ENCODE measurements at places on chromosomes 6 and 20.
A peak's percentile ranks its signal among the peaks of the same experiment; 100 is the strongest.

DNA sequence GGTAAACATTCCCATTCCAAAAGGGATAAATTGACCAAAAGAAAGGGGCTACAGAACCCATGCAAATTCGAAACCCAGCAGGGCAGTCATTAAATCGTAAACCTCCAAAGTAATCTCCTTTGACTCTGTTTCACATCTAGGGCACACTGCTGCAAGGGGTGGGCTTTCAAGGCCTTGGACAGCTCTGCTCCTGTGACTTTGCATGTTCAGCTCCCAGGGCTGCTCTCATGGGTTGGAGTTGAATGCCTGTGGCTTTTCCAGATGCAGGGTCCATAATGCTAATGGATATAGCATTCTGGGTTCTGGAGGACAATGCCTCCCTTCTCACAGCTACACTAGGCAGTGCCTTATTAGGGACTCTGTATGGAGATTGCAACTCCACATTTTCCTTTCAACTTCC, 211.9 kb upstream of the MANEA start:
- no peak for DNase-seq

DNA sequence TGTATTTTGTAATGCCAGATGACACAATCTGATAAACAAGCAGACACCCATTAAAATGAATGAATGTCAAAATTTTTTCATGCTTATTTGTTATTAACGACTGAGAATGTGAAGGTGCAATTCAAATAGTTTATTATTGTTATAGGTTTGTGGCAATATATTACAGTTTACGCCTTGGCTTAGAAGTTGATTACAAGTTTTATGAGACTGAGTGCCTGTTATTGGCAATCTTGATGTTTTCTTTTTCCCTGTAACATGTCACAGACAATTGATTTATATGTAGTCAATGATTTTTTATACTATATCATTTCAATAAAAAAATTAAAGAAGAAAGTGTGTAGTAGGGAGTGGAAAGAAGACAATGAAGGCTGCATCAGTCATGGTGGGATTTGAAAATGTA, 144.1 kb upstream of the EEF1E1 start:
- DNase-seq, result no peak

DNA sequence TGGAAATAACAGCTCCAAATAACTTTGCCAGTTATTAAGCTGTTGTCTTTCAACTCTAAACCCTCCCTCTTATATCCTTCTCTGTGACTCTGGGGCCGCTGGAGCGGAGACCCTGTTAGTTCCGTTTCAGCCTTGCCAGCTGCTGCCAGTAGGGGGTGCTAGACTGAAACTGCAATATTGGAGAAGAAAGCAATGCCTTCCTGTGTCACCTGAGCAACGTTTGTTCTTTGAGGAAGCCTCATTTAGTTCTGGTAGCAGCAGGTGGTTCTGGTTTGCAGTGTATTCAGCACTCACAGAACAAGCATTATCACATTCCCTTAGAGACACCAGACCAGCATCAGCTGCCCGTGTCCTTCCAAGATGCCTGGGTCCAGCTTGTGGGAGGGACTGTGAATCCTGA, 22.9 kb upstream of the JAG1 start:
- DNase-seq, result no peak

GRCh38 chr6:147019001-147019400, 185.2 kb upstream of the STXBP5 start:
- DNase-seq, result no peak

DNA sequence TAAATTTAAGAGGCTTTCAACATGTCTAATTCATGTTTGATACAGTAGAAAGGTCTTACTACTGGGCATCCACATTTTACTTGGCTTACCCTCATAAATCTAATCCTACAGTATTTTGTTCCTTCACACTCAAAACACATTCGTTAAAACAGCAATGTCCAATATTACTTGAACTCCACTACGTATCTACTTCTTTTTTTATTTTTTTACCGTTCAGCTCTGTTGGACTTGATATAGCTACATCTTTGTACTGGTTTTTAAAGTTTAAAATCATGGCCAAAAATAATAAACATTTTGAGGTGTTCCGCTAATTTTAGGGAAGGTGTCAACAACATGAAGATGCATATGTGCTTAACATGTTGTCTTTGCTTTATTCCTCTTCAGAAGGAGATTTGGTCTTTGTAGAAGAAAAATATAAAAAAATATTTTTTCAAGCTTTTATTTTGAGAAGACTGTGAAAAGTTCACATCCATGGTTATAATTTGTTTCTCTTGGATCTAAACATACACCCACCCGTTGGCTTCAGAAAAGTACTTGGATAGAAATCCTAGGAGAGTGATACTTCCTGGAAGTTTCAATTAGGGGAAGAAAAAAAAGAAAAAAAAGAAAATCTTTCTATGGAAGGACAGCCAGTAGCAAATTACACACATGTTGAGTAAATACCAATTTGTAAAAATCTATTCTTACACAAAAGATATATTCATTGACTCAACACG, 71.5 kb downstream of the EPB41L2 start:
- no peak for DNase-seq

DNA sequence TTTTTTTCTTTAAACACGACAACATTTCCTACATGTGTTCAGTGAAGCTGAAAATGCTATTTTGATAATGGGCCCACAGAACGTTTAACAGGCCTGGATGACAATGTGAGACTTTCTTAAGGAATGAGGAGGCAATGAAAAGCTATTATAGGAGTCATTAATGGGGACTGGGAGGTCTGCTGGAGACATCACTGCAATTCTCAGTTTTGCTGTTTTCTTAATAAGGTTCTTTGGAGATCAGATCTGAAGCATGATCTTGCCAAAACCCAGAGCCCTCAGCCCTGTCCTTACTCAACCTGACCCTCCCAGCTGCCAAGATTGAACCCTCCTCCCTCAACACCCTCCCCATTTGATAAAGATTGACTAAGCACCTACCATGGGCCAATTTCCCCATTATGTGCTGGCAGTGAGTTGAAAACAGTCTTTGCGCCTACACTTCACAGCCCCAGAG, 353.1 kb downstream of the MAFB start:
- DNase-seq, result no peak

GRCh38 chr20:3403741-3404140, 3.7 kb downstream of the DNAAF9 start:
- DNase-seq, result no peak

DNA sequence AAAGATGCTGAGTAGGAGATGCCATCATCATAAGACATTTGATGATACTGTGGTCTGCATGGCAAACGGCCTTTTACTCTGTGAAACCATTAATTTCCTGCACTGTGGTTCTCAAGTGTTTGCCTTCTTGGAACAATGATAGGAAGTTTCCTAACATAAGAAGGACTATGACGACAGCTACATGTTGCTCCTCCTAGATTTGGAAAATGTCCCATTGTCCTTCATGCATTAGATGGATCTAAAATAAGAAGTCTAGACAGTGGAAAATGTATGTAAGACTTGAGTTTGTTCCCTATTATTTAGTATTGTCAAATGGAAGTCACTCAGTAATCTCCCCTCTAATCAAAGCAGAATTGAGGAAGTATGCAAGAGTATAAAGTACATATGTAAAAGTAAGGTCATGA, 98.5 kb upstream of the TMEM170B start:
- DNase-seq, result peak; percentile 80

DNA sequence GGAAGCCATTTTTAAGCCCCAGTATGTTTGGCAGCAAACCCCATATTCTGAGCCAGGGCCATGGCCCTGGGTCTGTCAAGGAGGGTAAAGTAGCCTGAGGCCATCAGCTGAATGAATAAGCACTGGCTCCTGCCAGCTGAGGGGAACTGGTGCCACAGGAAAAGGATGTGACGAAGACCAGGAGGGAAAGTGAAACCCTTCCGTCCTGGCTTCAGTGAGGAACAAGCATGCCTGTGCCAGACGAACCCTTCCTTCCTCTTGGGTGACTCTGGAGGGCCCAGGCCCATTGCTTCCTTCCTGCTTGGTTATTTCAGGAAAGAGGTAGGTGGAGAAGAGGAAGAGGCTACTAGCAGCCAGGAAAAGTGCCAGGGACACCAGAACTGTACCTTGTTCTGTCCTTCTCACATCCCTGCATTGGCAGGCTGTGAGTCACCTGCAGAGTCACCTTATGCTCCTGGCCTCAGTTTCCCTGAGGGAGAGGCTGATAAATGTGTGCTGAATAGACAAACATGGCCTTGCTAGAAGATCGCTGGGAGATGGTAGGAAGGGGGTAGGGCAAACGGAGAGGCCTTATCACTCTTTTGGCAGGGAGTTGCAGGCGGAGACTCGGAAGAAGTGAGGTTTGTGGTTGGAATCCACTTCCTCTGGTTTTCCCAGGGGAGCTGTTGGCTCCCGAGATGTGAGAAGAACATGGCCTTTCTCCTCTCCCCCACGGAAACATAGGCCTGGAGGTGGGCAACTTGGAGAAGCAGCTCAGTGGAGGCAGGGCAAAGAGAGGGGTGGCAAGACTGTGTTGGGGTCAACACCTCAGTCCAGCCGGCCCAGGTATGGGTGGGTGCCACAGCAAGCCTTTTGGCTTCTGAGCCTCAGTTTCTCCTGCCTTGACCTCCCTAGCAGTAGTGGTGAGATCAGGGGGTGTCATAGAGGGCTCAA, 37.4 kb downstream of the COX4I2 start:
- DNase-seq, result peak; percentile 99

DNA sequence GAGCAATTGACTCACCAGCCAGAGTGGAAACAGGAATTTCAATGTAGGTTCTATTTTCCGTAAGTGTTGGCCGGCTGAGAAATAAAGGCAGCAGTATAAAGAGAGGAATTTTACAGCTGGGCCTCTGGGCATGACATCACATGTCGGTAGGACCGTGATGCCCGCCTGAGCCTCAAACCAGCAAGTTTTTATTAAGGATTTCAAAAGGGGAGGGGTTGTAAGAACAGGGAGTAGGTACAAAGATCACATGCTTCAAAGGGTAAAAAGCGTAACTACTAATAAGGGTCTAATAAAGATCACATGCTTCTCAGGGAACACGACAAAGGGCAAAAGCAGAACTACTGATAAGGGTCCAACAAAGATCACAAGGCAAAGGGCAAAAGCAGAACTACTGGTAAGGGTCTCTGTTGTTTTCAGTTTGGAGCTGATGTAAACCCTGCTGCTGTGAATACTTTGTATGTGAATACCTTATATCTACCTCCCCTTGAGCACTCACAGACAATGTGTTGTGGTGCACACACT, 9.0 kb upstream of the TULP4 start:
- no peak for DNase-seq

All from kidney capillary endothelial cell (primary cell).